NCI-H2081 treated with DMSO at 0.1 percent for 48 hours (cell line): ENCODE measurements at places on chromosomes 12 and 14.

- DNase-seq: no peak
Measured at GRCh38 chr14:59147007-59147406, 41.5 kb upstream of the DAAM1 start.

DNA sequence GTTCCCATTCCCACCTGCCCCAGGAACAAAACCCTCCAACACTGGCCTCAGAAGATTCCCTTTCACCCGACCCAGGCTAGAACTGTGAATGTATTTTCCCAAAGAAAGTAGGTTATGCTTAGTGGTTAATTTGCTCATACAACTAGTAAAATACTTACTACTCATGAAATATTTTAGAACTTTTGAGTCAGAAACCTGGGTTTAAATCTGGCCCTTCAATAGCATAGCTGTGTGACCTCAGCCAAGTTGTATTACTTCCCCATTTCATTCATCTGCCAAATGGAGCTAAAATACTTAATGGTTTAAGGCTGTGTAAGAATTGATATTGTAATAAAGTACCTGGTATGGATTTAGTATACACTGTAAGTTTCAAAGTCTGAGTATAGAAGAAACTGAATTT lies 69.1 kb upstream of the DNM1L start:
- no peak for DNase-seq

DNA sequence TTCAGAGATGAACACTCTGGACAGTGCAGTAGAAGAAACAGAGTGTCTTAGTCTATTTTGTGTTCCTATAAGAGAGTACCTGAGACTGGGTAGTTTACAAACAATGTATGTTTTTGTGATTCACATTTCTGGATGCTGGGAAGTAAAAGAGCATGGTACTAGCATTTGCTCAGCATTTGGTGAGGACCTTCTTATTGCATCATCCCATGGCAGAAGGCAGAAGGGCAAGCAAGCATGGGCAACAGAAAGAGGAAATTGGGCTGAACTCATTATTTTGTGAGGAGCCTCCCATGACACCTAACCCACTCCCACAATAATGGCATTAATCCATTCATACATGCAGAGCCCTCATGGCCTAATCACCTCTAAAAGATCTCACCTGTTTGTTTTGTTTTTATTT lies 8.0 kb downstream of the ANKS1B start:
- DNase-seq: no peak

DNA sequence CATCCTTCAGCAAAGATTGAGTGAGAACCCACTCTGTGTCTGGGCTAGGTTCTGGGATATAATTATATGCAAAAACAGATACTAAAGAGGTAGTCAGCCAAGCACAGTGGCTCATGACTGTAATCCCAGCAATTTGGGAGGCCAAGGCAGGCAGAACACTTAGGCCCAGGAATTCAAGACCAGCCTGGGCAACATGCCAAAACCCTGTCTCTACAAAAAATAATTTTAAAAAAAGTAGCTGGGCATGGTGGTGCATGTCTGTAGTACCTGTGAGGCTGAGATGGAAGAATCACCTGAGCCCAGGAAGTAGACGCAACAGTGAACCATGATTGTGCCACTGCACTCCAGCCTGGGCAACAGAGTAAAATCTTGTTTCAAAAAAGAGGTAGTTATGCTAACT lies 237.5 kb upstream of the HMGA2 start:
- no peak for DNase-seq

GRCh38 chr12:47991106-47992061 lies 12.9 kb downstream of the COL2A1 start:
- no peak for DNase-seq

GRCh38 chr14:91392623-91393303 lies 24.9 kb downstream of the CCDC88C start:
- DNase-seq: no peak
